Uterus (tissue), 4 donors: ENCODE measurements at places on chromosomes 16 and 17.

DNA sequence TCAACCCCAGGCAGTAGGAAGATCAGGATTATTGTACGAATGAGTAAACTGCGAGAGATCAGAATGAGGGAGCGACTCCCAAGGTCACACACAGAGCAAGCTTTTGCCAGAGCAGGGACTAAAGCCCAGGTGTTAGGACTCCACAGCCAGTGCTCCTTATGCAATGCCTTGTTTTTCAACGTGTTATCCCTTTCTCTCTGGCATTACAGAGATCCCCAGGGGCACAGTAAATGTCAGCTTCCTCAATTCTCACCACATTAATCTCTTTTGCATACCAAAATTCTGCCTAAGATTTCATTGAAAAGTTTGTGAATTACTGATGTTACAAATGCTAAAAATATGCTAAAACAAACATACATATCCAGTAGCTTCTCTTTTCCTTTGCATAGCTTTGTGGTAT is 68.1 kb upstream of the CES5A start:
- no peak for DNase-seq

GRCh38 chr16:27586711-27587110 is 36.8 kb downstream of the KATNIP start:
- DNase-seq, result no peak

GRCh38 chr17:62963296-62963695 is 2.7 kb upstream of the TANC2 start:
- no peak for DNase-seq

DNA sequence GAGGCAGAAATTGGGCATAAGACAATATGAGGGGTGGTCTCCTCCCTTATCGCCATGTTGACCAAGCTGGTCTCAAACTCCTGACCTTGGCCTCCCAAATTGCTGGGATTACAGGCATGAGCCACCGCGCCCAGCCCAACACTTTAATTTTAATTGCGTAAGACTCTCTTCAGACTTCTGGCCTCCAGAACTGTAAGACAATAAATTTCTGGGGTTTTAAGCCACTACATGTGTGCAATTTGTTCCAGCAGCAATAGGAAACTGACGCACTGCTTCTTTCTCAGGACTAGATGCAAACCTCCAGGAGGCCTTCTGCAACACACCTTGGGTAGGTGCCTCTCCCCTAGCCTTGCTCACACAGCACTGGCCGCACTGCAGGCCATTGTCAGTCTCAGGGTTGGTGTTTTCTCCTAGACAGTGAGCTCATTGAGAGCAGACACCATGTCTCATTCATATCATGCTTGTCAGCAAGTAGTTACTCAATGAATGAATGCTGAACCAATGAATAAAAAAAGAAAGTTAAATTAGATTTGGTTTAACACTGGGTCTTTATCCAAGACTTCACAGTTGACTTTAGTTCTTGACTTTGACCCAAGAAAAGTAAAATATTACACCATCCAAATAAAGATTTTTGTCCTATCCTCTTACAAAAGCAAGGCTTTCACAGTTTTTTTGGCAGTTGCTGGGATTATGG is 5.5 kb upstream of the ACSF2 start:
- DNase-seq, result no peak

GRCh38 chr16:29775742-29776408 is 2.2 kb upstream of the ZG16 start:
- DNase-seq, result no peak

- peak; percentile 27 for DNase-seq
Observed at GRCh38 chr16:68298907-68299561, 11.7 kb downstream of the SLC7A6OS start.

GRCh38 chr16:68257251-68257905 is 6.9 kb upstream of the SLC7A6 start:
- no peak for DNase-seq

DNA sequence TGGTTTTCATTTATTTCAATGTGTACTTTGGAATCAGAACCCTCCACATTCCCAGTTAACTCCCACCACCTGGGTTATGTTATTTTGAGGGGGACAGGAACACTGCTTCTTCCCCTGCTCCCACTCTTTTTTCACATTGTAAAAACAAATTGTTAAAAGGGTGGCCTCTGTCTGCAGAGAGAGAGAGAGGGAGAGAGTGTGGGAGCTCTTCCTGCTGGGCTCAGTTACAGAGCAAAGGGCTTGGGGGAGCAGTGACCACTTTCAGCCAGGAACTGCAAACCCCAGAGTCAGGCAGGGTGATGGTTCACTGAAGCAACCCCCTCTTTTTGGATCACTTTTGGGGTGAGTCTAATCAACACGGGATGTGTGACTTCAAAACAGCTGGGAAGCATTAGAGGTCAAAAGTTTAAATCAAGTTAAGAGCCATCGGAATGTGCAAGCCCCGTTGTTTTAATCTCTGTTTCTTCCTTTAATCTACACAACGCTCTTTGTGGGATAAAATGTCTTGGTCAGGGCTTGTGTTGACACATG is 577.0 kb upstream of the CDH11 start:
- no peak for DNase-seq

DNA sequence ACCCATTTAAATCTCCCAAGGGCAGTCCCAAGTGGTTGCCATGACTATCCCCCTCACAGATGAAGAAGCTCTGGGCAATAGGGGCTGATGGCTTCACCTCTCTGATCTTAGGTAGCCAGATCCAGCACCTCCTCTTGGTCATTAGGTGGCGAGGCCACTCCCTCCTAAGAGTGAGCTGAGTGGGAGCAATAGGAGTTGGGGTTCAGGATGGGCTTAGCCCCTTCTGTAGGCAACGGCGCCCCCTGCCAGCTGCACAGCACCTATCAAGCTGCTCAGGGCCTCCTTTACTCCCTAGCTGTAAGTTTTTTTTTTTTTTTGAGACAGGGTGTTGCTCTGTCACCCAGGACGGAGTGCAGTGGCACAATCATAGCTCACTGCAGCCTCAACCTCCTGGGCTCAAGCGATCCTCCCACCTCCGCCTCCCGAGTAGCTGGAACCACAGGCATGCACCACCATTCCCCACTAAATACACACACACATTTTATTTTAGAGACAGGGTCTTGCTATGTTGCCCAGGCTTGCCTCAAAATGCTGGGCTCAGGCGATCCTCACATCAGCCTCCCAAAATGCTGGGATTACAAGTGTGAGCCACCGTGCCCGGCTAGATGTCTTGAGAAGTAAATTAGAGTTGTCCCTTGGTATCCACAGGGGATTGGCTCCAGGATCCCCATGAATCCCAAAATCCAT is 3.5 kb upstream of the RRAD start:
- no peak for DNase-seq

DNA sequence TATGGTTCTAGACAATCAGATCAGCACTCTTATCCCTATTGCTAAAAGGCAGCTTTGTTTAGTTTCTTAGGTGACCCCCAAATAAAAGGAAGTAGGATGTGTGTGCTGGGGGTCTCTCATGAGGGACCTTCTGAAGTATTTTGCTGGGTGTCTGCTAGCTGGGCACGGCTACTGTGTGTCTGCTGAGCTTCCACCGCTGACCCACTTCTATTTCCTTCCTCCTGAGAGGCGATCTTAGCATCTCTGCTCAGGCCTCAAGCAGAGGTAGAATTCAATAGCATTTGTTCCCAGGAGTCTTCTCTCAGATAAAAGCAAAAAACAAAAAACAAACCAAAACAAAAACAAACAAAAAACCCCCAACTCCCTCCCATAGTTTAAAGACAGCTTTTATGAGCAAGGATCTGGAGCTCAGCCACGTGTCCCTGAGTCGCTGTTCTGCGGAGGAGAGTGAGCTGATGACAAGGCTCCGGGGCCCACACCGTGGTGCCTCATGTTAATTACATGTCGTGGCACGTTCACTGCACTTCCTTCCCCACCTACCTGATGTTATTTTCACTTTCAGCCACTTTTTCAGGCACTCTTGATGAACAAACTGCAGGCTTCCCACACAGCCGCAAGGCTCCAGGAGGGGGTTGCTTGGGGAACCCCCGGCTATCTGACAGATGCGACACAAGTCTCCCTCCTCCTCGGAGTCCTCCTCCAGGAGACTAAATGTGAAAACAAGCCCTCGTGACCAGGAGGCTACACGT is 83.5 kb downstream of the MARCHF10 start:
- DNase-seq, result no peak

DNA sequence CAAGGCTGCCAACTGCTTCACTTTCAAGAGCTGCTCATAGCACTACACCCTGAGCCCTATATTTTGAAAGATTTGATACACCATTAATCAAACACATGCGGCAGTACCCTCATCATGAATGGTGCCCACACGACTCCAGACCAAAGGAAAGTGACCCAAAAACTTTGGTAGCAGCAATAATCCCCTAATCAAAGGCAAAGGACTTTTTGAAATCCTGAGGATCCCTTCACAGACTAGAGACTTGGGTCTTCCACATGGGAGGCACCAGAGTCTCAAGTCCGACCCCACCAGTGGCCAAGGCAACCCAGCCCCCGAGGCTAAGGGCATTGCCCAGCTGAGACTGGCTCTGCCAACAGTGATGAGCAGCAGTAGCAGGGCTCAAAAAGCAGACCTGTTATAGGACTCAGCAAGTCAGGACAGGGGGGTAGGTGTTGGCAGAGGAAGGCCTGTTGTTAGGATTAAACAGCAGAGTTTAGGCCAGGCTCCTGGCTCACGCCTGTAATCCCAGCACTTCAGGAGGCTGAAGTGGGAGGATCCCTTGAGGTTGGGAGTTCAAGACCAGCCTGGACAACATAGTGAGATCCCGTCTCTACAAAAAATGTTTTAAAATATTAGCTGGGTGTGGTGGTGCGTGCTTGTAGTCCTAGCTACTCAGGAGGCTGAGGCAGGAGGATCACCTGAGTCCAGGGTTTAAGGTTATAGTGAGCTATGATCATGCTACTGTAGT is 3.2 kb downstream of the TRIM25 start:
- DNase-seq, result no peak

DNA sequence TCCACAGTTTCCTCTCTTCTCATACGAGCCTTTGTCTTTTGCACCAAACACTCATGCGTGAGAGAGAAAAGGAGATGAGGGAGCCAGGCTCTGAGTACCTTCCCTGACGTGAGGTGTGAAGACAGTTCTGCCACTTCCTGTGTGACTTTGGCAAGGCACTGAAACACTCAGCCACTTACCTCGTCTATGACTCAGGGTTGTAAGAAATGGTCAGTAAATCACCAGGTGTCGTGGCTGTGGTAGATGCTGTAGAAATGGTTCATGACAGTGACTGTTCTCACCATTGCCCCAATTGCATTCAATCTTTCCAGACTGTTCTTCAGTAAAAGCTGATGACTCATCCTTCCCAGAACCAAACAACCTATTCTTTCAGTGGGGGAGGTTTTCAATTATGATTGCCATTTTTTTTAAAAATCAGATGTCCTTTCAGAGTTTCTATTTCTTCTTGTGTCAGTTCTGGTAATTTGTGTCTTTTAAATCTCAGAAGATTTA is 49.2 kb upstream of the CBFA2T3 start:
- DNase-seq, result no peak

- DNase-seq, result no peak
Observed at GRCh38 chr16:86758932-86759331, 180.6 kb downstream of the FOXL1 start.

DNA sequence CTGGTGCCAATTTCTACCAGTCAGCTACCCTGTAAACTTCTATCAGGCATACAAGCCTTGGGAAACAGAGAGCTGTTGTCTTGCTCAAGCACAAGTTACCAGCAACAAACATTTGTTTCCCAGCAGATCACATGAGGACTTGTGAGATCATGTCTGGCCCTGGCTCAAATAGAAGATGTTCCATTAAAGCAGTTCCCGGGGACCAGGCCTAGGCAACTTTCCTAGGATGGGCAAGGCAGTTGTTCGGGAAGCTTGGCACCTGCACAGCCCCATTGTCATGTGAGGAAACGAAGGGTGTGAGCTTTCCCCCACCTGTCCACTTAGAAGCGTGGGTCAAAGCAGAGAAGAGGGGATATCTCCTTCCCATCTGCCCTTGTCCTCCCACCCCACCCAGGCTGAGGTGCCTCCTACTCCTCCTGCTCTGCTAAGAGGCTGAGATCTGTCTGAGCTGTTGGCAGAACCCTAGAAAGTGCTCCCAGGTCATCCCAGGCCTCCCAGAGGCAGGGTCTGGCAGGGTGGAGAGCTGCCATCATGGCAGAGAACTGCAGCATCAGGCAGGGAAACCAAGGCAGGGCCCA is 11.2 kb upstream of the SLC47A2 start:
- peak; percentile 88 for DNase-seq

DNA sequence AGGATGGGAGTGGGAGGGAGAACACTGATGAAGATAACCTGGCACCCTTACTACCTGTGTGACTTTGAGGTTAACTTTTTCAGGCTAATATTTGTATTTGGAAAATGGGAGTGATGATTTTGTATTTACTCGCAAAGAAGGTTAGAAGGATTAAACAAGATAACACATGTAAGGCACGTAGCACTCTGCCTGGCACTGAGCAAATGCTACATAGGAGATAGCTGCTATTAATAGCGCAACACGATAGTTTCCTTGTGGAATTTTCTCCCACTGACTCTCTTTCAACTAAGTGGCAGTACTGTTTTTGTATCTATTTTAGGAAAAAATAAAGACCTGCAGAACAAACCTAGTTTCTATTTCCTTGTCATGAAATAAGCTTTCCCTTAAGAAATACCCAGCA is 15.4 kb upstream of the KCNJ16 start:
- no peak for DNase-seq

GRCh38 chr17:33342025-33342424 is 48.9 kb upstream of the ASIC2 start:
- no peak for DNase-seq

GRCh38 chr17:4241535-4241934 is 22.2 kb downstream of the ANKFY1 start:
- no peak for DNase-seq

- peak; percentile 76 for DNase-seq
Observed at GRCh38 chr17:81309140-81309858, 14.2 kb upstream of the SLC38A10 start.

GRCh38 chr16:88352261-88353200 is 30.2 kb upstream of the ZNF469 start:
- DNase-seq, result no peak

- no peak for DNase-seq
Observed at GRCh38 chr16:4182581-4183236, 59.2 kb downstream of the SRL start.

DNA sequence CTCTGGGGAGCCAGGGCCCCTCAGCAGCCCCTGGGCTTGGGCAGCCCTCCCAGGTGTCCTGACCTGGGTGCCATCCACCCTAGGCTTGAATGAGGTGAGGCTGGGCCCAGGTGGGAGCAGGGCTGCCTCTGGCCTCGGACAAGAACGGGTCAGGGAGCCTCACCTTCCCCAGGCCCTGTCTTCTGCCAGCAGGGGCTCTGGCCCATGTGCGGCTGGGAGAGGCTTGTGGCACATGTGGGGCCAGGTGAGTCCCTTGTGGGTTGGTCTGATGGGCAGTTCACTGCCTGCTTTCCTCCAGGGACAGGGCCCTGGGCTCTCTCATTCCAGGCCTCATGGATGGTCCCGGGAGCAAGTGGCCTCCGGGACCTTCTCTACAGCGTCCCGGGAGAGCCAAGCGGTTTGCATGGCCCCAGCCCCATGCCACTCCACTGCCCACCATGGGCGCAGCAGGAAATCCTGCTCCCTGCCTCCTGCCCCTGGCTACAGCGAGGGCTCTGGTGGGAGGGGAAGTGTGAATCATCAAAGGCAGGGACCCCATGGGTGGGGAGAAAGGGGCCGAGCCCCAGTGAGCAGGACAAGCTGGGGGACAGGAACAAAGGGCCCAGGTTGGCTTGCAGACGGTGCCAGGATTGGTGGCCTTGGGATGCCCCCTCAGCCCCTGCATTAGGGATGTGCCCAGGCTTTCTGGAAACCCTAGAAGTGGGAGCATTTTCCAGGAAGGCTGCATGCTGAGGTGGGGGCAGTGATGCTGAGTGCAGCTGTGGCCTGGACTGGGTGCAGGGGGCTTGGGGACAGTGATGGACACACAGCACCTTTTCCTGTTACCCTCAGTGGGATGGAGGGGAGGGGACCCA is 12.2 kb downstream of the VASN start:
- DNase-seq, result no peak

GRCh38 chr17:11363565-11364117 is 122.6 kb downstream of the SHISA6 start:
- no peak for DNase-seq
